ENCODE measurements at places on chromosomes 12 and 14.
A peak's percentile ranks its signal among the peaks of the same experiment; 100 is the strongest.

GRCh38 chr14:22003461-22003860 lies 329.8 kb upstream of the OR4E1 start:
- DNase-seq = peak; percentile 73

- DNase-seq = no peak
Measured at GRCh38 chr12:52643233-52644077, 8.6 kb downstream of the KRT2 start.

DNA sequence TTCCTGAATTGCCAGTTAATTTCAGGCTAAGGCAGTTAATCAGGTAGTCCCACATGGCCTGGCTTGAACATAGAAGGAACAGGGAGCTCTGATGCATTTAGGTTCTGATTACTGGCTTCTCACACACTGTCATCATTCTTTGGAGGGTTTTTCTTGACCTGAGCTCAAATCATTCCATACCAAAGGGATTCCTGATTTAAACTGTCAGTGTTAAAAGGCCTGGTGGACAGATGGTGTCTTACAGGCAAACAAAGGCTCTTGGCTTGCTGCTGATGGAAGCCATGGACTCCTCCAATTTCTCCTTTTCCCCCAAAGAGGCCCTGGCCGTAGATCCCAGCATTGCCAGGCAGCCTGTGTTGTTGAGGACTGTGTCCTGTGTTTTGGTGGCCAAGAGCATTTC lies 30.2 kb downstream of the CACNA1C start:
- DNase-seq = peak; percentile 69

DNA sequence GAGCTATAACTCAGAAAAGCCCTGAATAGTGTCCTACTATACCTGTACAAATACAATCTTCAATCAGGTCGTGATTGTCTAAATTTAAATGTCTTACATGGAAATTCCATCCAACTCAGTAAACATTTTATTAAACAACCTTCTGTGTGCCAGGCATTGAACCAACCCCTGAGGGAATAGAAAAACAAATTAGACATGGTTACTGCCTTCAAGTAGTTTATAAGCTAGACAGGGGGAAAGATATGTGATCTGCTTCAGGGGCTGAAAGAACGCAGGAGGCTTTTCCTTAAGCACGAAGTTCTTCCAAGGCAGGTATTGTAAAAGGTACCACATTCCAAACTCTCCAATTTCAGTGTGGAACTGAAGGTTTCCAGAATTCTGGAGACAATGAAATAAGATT lies 39.7 kb upstream of the STAB2 start:
- DNase-seq = no peak

- no peak for DNase-seq
Measured at GRCh38 chr14:102043251-102044025, 43.4 kb downstream of the HSP90AA1 start.

DNA sequence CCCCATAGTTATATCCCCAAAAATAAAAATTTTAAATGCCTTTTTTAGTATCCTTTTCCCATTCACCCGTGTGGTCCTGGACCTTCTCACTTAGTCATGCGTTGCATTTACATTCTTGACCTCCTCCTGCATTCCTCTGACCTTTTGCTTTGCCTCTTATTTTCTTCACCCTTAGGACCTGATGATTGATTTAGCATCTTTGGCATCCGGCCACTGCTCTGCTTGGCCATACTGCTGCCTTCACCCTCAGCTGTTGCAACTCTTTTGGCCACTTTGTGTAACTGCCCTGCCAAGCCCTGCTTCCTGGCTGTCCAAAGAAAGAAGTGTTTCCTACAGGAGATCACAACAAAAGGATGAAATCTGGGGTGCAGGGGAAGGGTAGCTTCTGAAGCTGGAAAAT lies 48.8 kb upstream of the SLC38A4 start:
- DNase-seq = no peak

DNA sequence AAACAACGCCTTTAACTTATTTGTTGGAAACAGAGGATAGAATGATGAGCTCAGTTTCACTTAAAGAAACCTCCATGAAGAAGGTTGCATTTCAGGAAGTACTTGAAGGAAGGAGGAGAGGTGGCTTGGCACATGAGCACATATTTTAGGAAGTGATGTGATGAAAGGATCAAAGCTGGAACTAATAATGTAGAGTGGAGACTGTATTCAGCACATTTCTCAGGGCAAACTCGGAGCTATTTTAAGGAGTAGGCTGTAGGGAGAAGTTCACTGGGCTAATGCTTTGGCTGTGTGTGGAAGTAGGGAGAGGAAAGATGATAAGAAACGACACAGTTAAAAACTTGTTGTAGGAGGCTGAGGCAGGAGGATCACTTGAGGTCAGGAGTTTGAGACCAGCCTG lies 272.8 kb downstream of the AKAP6 start:
- DNase-seq = no peak

DNA sequence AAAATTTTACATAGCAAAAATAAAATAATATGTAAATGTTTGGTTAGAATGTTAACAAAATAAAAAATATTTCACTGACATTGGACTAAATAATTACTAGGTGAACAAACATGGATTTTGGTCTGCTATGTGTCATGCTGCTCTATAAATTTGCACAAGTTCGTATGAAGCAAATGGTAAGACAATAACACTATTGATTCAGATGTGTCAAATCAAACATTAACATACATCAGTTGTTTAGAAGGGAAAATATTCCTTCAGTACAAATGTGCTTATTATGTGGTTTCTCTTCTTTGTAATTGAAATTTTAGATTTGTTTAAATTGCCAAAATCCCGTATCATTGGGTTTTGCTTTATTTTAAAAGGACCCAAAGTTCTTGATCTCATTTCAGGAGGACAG lies 46.9 kb downstream of the PAWR start:
- no peak for DNase-seq

- no peak for DNase-seq
Measured at GRCh38 chr12:39490500-39491282, 47.8 kb upstream of the KIF21A start.

DNA sequence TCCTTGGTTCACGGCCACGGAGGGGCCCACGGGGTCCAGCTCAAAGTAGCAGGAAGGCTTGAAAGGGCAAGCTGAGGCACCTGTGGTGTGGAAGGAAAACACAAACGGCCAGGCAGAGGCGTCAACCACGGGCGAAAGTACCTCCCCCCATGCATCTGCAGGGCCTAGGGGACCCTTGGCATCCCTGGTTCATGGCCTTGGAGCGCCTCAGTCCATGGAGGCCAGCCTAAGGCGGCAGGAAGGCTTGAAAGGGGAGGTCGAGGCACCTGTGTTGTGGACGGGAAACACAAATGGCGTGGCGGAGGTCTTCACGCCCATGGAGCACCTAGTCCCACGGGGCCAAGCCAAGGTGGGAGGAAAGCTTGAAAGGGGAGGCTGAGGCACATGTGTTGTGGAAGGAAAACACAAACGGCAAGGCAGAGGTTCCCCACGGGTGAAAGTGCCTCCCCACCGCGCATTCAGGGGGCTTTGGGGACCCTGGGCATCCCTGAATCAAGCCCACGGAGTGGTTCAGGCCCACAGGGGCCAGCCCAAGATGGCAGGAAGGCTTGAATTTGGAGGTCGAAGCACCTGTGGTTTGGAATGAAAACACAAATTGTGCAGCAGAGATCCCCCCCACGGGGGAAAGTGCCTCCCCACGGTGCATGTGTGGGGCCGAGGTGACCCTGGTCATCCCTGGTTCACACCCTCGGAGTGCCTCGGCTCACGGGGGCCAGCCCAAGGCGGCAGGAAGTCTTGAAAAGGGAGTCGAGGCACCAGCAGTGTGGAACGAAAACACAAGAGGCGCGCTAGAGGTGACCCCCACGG lies 380.8 kb downstream of the ALG10 start:
- no peak for DNase-seq

All from NCI-H82 (cell line).